Stimulated activated CD4-positive, alpha-beta T cell treated with anti-CD3 and anti-CD28 coated beads, Interleukin-15, amount 100 ng/mL, for 1 hour (primary cell): ENCODE measurements at places on chromosomes 6 and 20.

GRCh38 chr6:15479761-15480160, 183.1 kb downstream of the DTNBP1 start:
- DNase-seq = no peak

DNA sequence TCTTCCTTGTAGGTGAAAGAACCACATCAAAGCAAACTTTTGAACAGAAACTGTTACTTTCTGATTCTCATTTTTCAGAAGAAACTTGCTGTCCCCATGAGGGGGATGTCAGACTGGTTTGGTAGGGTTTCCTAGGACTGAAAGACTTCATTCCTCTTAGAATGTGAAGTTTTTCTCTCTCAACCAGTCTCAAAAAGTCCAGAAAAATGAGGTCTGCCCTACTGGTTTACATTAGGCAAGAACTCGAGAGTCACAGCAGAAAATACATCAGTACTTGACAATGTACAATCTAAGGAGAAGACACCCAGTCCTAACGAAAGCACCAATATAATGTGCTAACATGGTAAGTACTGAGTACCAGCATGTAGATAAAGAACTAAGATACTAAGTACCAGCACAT, 12.7 kb upstream of the NHLRC1 start:
- DNase-seq = no peak

DNA sequence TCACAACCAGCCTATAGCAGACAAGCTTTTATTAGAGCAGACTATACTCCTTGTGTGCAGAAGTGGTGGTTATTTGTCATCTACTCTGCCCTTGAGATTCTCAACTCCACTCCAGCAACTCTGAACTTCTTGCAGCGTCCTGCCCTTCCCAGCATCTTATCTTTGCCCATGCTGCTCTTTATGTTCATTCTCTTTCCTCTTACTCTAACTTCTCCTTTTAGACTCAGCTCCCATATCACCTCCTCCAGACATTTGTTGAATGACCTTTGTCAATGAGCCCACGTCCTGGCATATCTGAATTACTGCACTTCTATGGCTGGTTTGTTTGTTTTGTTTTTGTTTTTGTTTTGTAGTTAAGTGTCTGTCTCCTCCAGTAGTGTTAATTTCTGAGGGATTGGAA, 81.2 kb downstream of the KCNQ5 start:
- DNase-seq = no peak

DNA sequence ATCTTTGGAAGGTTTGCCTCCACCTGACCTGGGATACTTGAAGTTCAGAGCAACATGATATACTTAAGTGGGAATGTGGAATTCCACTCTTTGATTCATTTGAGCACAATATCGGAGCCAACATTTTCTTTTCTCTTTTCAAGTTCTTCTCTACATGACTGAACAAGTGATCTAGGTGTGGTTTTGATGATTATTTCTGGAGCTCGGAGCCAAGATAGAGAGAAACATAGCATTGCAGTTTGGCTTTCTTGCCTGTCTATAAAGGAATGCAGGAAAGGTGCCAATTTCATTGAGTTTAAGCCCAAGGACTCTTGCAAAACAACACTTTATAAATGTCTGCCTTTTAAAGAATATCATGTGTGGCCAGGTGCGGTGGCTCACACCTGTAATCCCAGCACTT, 124.2 kb upstream of the FAM83B start:
- no peak for DNase-seq

DNA sequence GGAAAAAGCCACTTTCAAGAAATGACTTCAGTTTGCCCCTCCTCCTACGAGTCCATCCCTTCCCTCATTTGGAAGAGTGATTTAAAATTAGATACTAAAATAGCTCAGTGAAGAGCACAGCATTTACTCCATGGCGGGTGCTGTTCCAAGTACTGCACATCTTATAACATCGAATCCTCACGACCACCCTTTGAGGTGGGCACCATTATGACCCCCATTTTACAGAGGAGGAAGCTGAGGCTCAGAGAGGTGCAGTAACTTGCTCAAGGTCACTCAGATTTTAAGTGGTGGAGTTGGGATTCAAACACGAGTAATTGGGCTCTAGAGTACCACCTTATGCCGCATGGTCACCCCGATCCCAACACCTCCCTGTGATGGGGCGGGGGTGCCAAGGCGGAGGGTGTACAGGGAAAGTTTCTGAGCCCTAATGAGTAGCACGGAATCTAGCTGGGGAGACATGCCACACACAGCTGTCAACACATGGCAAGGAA, 25.5 kb downstream of the TTBK1 start:
- DNase-seq = no peak

DNA sequence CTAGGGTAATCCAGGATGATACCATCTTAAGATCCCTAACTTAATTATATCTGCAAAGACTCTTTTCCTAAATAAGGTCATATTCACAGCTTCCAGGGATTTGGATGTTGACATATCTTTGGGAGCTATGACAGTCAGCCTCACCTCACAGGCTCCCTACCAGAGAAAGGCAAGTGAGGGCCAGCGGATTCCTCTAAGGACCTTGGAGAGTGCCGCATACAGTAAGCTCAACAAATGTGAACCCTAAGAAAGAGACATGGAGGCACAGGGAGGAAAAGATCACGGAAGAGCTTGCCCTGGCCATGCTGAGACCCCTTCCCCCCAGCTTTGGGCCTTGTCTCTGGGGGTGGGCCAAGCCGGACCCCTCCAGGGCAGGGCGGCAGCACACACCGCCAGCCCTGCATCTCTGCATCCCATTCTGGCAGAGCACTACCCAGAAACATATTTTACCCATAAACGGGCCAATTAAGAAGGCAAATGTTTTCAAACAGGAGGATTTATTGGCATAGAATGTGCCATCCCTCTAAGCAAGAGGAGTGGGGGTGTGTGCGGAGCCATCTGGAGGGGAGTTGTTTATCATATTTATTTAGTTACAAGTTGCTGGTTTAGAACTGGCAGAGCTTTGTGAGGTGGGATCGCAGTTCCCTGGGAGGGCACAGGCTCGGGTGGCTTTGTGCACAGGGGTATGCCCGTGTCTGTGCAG, 55.4 kb downstream of the CHMP4B start:
- no peak for DNase-seq

- no peak for DNase-seq
Observed at GRCh38 chr6:26536571-26537159, 1.5 kb upstream of the HMGN4 start.

DNA sequence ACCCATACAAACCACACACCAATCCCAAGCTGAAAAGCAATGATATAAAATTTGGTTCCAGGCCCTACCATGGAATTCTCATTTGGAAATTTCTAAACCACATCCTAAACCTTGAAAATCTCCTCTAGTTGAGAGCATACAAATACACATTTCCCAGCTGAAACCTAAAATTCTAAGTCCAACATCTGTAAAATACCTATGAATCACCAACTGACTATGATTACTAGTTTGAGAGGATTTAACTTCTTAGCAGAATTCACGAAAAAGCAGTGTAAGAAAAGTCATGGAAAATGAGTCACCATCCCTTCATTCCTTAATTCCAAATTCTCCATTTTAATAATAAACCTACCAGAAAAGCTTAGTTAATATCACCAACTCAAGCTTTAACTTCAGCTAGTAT, 15.4 kb downstream of the RANBP9 start:
- no peak for DNase-seq

- no peak for DNase-seq
Observed at GRCh38 chr20:13337090-13337784, 116.2 kb downstream of the ISM1 start.

DNA sequence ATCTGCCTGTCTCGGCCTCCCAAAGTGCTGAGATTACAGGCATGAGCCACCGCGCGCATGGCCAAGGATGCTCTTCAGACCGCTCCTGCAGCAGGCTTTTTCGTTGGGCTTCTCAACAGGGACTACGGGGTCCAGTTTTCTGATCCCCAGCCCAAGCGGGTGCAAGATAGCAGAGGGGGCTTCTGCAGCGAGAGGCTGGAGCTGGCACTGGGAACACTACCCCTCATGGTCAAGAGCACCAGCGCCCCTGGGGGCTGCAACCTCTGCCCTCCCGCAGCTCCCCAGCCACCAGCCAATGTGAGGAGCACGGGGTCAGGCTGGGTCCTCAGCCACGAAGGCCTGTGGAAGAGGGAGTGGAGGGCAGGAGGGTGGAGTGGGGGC, 6.0 kb downstream of the CTSZ start:
- DNase-seq = no peak

GRCh38 chr6:75818098-75818855, 69.2 kb downstream of the MYO6 start:
- DNase-seq = no peak

- DNase-seq = no peak
Observed at GRCh38 chr6:108957221-108957620, 109.0 kb downstream of the ARMC2 start.

DNA sequence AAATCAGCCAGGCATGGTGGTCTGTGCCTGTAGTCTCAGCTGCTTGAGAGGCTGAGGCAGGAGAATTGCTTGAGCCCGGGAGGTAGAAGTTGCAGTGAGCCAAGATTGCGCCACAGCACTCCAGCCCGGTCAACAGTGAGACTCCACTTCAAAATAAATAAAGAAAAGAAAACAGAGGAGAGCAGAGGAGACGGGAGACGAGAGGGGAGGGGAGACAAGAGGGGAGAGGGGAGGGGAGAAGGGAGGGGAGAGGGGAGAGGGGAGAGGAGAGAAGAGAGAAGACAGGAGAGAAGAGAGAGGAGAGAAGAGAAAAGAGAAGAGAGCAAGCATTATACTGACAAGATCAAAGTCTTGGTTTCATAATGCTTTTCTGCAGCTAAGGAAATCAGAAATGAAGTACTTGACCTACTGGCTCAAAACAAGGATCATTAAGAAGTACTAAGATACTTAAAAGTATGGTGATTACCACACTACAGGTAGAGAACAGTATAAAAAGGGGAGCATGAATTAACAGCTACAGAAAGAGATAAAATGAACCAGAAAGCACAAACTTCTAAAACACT, 30.5 kb downstream of the FAM8A1 start:
- no peak for DNase-seq

- DNase-seq = no peak
Observed at GRCh38 chr6:162245830-162246420, 481.6 kb downstream of the PRKN start.

DNA sequence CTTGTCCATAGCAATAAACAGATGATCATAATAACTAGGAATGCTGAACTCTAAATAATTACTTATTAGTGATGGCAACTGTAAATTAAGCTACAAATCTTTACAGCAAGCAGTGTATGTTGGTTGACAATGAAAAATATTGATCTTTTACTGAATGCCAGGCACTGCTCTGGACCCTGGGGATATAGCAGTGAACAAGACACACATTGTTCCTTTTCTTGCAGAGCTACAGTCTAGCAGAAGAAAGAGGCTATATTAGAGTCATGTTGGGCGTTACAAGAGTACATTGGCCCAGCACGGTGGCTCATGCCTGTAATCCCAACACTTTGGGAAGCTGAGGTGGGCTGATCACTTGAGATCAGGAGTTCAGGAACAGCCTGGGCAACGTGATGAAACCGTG, 11.5 kb downstream of the PXT1 start:
- no peak for DNase-seq

DNA sequence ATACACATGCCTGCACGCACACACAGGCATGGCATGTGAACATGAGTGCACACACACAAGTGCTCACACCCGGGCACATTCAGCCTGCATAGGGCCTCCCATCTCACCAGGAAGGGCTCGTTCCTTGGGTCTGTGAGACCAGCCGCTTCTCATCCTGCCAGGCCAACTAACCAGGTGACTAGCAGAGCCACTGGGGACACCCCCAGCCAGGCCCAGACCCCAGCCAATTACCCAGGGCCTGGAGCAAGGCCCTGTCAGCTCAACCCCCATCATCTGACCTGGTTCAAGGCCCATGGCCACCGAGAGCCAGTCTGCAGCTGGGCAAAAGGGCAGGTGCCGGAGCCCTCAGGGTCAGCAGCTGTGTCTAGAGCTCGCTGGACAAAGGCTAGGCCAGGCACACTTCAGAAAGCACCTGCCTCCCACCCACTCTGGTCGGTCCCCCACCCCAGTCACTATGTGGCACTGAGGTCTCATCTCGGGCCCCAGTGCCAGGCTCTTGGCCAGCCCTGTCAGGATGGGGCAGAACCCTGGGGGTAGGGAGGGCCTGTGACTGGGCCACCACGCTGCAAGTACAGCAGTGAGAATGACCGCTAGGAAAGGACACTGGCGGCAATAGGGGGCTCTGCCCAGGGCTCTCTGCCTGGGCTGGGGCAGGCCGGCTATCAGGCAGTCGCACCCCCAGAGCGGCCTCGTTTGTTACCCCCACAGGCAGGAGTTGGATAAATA, 26.8 kb upstream of the MRGBP start:
- DNase-seq = no peak

DNA sequence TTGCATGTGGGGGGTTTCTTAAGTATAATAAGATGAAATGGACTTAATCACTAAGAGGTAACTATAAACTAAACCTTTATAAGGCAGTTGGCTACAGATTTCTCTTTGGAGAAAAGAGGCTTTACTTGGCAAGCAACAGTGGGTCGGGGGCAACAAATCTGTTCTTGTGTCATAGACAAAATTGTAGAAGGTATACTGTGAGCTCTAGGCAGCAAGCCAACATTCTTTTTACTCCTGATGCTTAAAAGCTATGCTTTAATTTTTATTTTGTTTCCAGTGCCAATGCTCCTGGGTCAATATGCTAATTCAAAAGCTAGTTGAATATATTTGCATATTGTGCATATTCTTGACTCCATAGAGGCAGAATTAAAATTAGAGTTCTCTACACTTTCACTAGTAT, 495.4 kb downstream of the BTBD3 start:
- no peak for DNase-seq

- no peak for DNase-seq
Observed at GRCh38 chr6:167097770-167098169, 25.1 kb upstream of the CCR6 start.

- no peak for DNase-seq
Observed at GRCh38 chr6:139295901-139296300, 4.1 kb upstream of the TXLNB start.

DNA sequence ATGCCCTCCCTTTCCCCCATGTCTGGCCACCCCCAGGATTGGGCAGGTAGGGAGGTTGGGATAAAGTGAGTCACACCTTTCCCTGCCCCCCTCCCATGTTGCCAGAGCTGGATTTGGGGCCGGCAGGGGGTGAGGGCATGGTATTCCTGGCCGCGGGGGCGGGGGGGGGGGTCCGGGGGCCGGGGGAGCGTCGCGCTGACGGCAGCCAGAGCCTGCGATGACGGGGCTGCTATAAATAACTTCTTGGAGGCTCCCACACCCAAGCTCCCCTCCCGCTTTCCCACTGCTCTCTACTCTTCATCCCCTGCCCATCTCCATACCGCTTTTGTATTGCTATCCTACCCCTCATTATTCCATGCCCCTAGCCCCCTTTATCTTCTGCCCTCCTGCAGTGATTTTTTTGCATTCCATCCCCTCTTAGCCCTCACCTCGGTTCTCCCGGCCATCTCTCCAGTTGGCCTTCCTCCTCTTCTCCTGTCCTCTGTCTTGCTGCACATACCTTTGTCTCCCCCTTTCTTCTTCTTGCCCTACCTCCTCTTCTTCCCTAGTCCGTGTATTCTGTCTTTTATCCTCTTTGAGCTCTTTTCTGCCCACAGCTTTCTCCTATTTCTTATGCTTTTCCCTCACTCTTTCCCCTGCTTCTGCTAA, 13.8 kb downstream of the SYNGAP1 start:
- DNase-seq = no peak

- no peak for DNase-seq
Observed at GRCh38 chr20:44560229-44560628, 22.1 kb upstream of the PKIG start.

GRCh38 chr6:29916741-29917140, 25.6 kb upstream of the HLA-A start:
- no peak for DNase-seq

- DNase-seq = no peak
Observed at GRCh38 chr6:141758430-141758829, 374.3 kb upstream of the GJE1 start.

- no peak for DNase-seq
Observed at GRCh38 chr6:1593958-1594314, 15.8 kb upstream of the FOXC1 start.

GRCh38 chr6:56087421-56087820, 160.0 kb downstream of the COL21A1 start:
- no peak for DNase-seq
